ENCODE measurements at places on chromosomes 6 and 20.

DNA sequence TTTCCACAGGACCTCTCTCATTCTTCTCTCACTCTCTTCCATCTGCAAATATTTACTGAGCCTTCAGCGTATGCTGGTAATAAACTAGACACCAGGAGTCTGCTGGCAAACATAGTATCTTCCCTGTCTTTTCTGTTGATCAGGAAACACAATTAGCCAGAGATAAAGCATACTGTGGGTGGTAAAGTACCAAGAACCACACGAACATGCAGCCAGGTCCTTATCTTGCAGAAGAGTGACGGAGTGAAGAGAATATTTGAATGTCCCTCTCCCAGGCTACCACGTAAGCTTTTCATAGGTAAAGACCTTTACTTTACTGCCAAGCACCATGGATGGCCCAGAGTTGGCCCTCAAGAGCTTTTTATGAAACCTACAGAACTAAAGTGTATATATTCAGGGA lies 13.3 kb downstream of the FHL5 start:
- no peak for DNase-seq

GRCh38 chr6:34514593-34515472 lies 41.3 kb downstream of the SPDEF start:
- DNase-seq = peak; percentile 35

- no peak for DNase-seq
Observed at GRCh38 chr6:126897758-126898157, 220.7 kb upstream of the RSPO3 start.

DNA sequence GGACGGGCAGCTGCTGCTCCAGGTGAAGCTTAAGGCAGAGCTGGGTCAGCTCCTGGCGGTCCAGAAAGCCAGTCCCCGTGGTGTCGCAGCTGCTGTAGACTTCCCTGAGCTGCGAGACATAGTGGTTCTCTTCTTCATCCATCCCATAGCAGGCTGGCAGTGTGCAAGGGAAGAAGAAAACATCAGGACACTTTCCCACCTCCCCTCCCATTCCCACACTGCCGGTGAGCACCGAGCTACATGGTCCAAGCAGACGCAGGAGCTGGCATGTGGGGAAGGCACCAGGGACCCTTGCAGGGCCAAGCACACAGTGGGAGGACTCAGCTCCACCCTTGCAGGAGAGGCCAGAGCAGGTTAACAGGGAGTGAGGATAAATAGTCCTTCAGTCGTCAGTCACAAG lies 58.9 kb downstream of the NINL start:
- no peak for DNase-seq

DNA sequence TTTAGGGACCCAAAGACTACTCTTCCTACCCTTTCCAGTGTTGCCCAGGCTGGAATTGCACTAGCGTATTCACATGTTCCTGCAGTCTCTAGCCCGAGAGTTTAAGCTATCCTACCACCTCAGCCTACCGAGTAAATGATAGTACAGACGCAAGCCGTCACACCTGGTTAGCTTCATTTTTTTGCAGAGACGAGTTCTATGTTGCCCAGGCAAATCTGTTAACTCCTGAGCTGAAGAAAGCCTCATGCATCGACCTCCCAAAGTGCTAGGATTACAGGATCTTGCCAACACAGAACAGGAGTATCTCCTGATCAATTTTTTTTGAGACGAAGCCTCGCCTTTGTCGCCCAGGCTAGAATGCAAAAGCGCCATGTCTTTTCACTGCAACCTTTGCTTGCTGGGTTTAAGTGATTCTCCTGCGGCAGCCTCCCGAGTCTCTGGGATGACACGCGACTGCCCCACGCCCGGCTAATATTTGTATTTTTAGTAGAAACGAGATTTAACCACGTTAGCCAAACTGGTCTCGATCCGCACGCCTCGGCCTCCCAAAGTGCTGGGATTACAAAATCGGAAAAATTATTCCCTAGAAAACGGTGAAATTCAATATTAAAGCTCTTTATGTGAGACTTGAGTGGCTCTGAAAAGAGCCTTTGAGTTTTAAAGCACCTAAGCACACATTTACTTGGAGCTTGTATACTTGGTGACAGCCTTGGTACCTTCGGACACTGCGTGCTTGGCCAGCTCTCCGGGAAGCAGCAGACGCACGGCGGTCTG lies 128.5 kb downstream of the HFE start:
- DNase-seq = peak; percentile 55

DNA sequence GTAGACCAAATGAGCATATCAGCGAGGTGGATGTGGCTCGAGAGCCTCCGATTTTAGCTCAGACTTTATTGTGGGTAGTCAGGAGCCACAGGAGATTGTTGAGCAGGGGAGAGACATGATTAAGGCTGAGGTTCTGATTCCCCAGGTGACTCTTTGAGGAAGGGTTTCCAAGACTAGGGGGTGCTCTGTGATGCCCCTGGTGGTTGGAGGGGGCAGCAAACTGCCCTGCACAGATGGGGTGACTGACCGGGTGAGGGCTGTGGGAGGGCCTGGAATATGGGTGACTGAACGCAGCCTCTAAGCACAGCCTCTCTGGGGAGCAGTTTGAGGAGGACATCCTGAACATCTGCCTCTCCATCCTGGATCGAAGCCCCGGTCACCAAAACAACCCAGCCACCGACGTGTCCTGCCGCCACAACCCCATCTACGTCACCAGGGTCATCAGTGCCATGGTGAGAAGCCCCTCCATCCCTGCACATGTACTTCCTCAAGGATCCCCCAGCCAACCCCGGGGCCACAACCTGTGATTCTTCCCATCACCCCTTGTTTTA lies 17.0 kb downstream of the TGM6 start:
- no peak for DNase-seq

DNA sequence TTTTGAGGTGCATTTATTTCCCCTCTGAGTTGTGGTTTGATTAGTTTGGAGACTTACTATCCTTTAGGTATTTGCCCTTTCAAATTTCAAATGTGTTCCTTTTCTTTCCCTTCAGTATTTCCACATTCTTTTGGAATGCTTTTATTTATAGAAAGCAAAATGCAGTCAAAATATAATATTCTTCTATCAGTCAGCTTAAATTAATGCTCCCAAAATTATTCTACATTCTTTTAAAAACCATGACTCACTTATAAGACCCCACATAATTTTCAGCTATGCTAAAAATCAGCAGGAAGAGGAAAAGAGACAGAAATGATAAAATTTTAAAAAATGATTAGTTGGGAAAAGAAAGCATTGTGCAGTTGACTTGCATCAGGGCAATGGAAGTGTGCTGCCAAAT lies 180.0 kb upstream of the SMLR1 start:
- DNase-seq = no peak

DNA sequence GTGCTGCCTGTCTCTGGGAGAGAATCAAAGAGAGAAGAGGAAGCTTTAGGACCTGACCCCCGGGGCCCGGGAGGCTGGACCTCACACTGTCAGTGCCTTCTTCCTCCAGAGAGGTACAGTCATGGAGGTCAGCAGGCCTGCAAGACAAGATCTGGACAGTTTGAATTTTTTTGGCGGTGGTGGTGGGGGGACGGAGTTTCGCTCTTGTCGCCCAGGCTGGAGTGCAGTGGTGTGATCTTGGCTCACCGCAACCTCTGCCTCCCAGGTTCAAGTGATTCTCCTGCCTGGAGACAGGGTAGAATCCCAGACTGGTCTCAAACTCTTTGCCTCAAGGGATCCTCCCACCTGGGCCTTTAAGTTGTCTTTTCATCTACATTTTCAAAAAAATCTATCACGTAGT lies 34.4 kb downstream of the NR2E1 start:
- DNase-seq = no peak

- DNase-seq = no peak
Observed at GRCh38 chr20:32464401-32465091, 106.4 kb downstream of the ASXL1 start.

DNA sequence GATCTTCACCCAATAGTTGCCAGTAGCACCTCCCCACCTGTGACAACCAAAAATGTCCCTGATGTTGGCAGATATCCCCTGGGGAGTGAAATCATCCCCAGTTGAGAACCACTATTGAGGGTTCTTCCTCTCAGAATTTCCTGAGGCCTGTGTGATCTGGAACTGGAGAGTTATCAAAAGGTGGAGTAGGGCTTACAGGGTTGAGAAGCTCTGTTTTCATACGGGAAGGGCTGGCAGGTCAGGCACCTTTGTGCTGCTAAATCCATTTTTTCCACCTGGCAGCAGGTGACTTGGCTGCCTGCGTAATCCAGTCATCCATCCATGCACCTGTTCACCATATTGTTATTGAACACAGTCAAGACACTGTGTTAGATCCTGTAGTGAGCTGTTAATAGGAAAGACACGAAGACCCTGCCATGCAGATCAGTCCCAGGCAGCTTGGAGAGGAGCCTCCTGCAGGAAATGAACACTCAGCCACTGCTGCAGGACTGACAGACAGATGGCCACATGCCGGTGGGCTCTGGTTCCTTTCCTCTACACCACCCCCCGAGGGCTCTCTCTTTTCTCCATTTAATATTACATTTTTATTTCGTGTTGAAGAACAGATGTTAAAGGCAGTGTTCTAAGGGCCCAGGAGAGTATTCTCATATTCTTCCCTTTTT lies 5.4 kb downstream of the DUSP22 start:
- DNase-seq = no peak

- DNase-seq = no peak
Observed at GRCh38 chr20:34979366-34980153, 23.9 kb downstream of the MYH7B start.

GRCh38 chr6:87220997-87221396 lies 65.6 kb downstream of the ZNF292 start:
- DNase-seq = no peak

DNA sequence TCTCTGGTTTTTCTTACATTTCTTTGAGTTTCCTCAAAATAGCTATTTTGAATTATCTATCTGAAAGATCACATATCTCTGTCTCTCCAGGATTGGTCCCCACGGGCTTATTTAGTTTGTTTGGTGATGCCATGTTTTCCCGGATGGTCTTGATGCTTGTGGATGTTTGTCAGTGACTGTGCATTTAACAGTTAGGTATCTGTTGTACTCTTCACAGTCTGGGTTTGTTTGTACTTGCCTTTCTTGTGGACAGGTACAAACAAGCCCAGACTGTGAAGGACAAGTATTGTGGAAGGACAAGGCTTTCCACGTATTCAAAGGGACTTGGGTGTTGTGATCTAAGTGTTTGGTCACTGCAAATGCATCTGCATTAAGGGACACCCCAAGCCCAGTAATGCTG lies 49.9 kb upstream of the TOP1 start:
- no peak for DNase-seq

DNA sequence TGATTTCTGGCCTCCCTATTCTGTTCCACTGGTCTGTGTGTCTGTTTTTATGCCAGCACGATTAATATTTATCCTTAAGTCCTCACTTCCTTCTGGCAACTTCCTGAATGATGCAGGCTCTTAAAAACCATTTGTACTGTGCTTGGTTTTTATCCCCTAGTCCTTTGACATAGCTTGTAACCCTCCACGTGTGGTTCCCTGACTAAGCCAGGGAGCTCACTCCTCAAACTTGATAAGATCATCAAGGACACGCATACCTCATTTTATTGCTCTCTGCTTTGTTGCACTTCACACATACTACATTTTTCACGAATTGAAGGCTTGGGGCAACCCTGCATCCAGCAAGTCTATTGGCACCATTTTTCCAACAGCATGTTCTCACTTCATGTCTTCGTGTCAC lies 166.4 kb upstream of the UST start:
- no peak for DNase-seq

DNA sequence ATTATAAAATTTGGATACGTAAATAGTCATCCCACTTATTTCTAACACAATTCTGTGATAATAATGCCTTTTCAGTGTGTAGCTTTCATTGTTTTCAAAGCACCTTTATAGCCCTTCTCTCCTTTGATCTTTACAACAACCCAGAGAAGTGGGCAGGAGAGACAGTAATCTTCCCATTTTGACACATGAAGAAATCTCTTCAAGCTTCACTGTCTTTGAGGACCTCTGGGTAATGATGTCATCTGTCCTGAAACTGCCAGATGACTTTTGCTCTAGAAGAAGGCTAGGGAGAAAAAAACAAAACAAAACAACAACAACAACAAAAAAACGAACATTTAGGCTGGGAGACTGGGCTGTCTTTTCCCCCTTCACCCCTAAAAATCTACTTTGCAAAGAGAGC lies 203.0 kb downstream of the KCNQ5 start:
- DNase-seq = no peak

GRCh38 chr20:1449370-1449769 lies 17.3 kb downstream of the NSFL1C start:
- no peak for DNase-seq

DNA sequence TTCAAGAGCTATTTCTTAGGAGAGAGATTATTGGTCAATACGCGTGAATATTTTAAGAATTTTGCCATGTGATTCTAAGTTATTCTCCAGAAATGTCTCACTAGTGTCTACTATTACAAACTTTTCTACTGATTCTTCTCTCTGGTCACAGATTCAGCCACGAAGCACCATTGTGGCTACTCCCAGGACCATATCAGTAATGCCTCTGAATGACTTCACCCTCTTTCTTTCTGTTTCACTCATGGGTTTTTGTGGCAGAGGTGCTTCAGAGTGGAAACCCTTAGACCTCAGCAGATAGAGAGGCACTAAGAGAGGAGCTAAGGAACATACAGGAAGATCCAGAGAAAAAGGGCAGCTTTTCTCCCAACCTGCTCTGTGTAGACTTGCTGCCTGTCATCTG lies 211.3 kb downstream of the CBLN4 start:
- no peak for DNase-seq

- DNase-seq = no peak
Observed at GRCh38 chr20:62956387-62957135, 4.1 kb downstream of the SLC17A9 start.

DNA sequence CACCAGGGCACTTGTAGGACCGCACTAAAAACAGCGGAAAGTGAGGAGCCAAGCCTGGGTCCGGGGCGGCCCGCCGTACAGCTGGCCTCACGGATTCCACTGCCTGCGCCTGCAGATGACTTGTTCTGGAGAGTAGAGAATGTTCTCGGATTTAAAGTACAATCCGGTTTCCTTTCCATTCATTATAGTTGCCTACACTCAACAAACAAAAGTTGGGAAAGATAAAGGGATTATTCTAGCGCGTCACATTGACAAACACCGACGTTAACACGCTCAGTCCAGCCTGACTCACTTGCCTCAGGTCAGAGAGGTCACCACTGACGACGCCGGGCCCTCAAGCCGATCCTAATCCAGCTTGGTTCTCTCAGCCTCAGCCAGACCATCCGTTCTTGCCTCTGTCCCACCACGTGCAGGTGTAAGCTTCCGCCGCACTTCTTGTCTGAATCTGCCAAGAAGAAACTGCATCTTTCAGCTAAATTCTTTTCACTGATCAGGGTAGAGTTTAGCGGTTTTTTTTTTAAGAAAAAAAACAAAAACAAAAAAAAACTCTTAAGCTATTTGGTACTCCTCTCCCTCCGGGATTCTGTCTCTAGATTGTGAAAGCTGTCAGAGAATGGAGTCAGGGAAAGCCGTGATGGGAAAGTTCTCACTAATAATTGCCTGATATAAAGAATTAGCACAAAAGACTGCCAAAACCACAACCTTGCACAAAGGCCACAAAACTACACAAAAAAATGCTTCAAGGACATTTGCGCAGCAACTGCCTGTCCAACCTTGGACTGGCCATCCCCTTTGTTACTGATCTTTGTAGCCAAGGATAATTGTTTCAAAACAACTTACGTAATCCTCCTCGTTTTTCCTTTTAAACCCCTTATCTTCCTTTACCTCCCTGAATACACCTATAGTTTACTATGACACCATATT lies 1.1 kb upstream of the PHF10 start:
- no peak for DNase-seq

Measured in foreskin melanocyte (primary cell).